Aorta (tissue), 5 donors: ENCODE measurements at places on chromosomes 3 and 15. TPM values are rescaled to one million over a fixed set of nuclear protein-coding genes. Genes with fewer than 3 reads are reported as not detected.

DNA sequence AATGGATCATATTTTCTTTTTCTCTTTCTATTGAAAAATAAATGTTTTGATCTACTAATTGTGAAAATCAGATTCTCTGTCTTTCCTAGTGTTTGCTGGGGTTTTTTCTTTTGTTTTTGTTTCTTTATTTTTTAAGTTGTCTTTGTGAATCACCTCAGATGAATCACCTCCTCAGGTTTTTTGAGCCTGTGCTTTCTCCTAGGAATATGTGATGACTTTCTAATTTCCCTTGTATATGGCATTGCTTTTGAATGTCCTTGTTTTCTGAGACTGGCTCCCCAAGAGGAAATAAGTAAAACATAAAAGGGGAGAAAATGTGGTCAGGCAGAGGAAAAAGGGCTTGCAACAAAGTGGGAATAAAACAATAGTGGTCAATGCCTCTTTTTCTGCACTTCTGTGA lies 750.0 kb downstream of the ZPLD1 start:
- no peak for DNase-seq

FAM81A gene
- 0.97 TPM for total RNA-seq

DNA sequence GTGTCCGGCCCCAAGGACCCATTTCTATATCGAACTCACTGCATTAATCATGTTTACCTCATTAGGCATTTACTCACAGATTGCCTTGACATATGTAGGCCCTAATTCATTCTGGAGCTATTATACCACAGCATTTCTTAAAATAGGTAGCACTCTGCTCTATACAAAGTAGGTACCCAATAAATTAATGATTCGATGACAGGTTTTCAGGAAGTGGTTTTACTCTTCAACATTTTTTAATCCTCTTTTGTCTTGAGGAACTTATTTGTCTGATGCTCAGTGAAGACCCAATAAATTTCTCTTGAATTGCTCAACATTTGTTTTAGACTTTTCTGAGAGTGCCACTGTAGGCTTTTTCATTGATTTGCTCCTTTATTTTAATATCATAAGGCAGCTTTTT lies 12.1 kb downstream of the TGFBR2 start:
- no peak for DNase-seq

SST gene
- total RNA-seq: not detected

DNA sequence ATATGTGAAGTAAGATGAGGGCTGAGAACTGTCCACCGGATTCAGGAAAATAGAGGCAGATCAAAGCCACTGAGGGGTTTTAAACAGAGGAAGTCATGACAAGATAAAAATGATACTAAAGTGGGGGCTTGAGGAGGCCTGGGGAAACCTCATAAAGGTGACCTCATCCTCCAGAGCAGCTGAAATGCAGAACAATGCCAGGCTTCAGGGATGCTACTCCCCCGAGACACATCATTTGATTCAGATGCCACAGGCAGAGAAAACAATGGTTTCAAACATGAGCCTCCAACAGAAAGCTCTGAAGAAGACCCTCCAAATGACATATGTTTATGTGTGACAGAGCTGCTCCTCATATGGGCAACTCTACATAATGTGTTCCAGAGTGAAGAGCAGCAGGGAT lies 6.4 kb downstream of the CFAP20DC start:
- DNase-seq: no peak

DNA sequence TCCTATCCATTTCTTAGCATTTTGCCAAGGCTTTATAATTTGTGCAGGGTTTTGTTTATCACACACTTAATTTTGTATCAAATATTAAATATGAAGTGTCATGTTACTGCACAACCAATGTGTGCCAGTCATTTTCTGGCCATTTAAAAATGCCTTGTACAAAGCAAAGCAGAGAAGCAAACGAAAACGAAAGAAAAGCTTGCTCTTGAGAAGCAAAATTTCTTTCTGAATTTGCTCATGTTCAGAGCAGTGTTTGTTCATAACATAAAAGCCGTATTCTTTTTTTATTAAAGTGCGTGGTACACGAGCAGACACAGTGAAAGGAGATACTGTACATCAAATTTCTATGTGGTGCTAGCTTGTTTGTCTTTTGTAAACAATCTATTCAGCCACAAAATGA lies 792.6 kb downstream of the NAALADL2 start:
- DNase-seq: no peak

SNURF gene
- 29.8 TPM for total RNA-seq

- DNase-seq: no peak
Observed at GRCh38 chr3:108219336-108219735, 2.9 kb downstream of the IFT57 start.
